ENCODE measurements at places on chromosomes 1 and 21. TPM values are rescaled to one million over a fixed set of nuclear protein-coding genes. Genes with fewer than 3 reads are reported as not detected.

The C1orf226 gene
- total RNA-seq, result 0.27 TPM

DNA sequence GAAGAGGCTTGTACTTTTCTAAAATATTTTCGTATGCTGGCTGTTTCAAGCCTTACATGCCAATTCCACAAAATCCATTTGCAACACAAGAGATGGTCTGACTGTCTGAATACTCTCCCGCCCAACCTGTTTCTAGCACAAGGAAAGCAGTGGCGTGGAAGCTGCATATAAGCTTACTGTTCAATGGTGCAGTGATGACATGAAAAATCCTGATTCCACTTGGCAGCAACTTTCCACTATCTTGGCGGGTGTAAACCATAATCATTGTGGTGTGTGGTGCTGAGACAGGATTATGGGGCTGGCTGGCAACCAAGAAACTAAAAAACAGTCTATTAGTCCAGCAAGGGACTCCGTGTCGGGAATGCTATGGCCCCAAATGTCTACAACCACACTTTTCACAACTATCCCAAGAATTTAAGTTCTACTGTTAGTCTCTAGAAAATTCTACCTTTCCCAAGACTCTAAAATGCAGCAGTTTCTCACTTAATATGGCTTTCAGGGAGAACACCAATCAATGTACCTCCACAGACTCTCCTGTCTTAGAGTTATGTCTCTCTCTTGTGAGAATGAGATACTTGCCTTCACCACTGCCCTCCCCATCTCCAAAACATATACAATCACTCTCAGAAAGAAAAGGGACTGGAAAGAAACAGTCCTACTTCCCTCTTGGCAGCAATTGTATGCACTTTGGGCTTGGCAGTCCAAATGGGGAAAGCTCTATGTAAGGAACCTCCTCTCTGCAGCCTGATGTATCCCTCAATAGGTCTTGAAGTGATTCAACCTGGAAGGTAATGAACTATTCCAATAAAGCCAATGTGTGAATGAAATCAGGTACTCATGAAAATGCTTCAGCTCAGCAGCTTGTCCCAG lies 9.5 kb downstream of the COLGALT2 start:
- DNase-seq, result no peak

- DNase-seq, result no peak
Observed at GRCh38 chr21:45102391-45102932, 28.1 kb downstream of the ADARB1 start.

DNA sequence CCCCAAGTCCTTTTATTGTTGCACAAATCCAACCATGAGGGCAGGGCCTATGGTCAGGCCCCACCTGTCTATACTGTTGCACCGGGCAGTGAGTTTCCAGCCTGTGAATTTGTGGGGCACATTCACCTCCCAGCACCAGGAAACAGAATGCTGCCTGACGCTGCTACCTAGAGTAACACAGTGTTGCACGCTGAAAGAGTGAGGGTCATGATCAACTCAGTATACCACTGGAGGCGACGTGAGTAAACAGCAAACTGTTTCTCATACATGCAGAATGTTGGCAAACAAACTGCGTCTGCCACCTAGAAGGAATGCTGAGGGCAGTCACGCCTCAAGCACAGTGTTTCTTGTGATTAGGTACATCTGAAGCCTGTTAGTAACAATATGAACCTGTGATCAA lies 13.4 kb upstream of the LRRC47 start:
- no peak for DNase-seq
